ENCODE measurements at places on chromosomes 3 and 15. TPM values are rescaled to one million over a fixed set of nuclear protein-coding genes. Genes with fewer than 3 reads are reported as not detected.

DNA sequence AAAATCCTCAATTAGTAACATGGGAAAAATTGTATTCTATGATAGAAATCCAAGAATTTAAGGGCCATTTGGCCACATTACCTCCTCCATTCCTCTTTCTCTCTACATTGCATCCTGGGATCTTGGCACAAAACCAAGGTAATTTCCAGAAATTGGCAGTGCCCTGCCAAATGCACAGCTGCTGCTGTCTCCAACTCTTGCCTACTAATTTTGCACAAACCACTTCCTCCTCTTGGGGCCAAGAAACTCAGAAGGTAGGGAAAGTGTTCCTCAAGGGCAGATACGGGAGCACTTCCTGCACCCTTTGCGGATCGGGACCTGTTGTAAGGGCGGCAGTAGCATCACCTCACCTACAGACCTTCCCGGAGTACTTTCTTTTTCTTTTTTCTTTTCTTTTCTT, 57.8 kb downstream of the MAP3K13 start:
- H3K4me1 ChIP-seq: no peaks in the 10 kb centered on the region
- DNase-seq: no peak
- H3K36me3 ChIP-seq: no peaks in the 10 kb centered on the region
- H3K27me3 ChIP-seq: no peaks in the 10 kb centered on the region

DNA sequence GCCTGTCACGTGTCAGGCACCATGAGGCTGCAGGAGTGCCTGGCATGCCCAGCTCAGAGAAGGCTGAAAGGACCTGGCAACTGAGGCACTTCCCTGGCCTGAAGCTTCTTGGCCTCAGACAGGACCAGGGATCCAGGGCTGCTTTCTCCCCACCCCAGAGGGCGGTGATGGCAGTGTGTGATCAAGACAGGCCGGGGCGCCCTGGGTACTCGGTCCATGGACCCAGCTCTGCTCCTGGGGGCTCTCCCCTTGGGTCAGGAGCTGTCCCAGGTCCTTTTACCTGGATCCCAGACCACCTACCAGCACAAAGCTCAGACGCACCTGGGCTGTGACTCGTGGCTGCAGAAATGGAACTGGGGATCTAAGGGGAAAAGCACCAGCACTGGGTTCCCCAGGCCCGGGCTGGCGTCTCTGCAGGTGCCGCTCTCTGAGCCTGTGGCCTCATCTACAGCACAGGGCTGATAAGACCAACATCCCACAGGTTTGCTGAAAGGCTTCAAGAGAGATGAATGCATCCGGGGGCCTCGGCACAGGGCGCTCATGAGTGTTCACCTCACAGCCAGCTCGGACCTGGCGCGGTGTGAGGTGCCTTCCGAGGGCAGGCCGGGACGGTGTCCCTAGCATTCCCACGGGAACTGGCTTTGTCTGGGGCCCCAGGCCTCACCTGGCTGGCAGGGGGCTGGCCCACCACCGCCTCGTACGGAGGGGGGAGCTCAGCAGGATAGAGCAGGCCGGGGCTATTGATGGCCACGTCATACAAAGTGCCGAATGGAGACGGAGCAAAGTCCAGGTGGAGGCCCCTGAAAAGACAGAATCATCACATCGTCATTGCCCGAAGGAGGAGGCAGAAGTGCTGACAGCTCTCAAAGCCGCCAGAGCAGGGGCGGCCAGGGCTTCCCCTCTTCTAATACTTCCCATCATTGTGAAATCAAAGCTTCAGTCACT, 133.6 kb downstream of the NSMCE3 start:
- H3K27me3 ChIP-seq: no peaks in the 10 kb centered on the region
- H3K4me3 ChIP-seq: no peak overlapping the region
- H3K27ac ChIP-seq: no peak overlapping the region
- no peaks in the 10 kb centered on the region for H3K4me1 ChIP-seq
- no peaks in the 10 kb centered on the region for H3K36me3 ChIP-seq

Gene CHDH
- 67.0 TPM for total RNA-seq

- H3K27ac ChIP-seq: no peak overlapping the region
- no peaks in the 10 kb centered on the region for H3K36me3 ChIP-seq
- no peaks in the 10 kb centered on the region for H3K27me3 ChIP-seq
- no peaks in the 10 kb centered on the region for H3K4me1 ChIP-seq
These were observed 20.1 kb upstream of the DMXL2 start for GRCh38 chr15:51642696-51643095.

DNA sequence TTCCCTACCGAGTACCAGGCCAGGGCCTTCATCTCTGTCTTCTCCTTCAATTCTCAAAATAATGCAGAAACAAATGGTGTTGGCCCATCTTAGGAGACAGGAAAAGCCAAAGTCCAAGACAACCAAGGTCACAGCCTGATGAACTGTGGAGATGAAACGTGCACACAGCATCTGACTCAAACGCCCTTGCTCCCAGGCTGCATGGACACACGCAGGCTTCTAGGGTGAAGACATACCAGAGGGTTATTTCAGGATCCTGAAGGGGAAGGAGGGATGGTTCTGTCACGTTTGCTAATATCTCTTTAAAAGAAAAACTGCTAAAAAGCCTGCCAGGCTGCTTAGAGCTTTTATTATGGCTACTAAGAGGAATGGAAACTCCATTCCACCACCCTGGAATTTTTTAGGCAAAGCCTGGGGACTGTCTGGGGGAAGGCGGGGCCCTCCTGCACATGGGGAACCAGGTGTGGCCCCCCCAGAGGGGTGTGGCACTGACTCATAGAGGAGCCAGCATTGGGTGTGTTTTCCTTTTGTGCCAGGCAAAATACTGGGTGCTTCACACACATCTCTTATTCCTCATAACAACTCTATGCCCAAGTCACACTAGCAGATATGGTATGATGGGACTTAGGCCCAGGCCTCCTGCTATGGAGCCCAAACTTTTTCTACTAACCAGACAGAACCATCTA, 62.9 kb downstream of the UMPS start:
- H3K4me3 ChIP-seq: no peak overlapping the region
- H3K4me1 ChIP-seq: no peaks in the 10 kb centered on the region
- peak overlapping the region; percentile 66 for H3K27ac ChIP-seq
- H3K27me3 ChIP-seq: no peaks in the 10 kb centered on the region
- no peak for DNase-seq

Gene PCOLCE2
- 36.0 TPM for total RNA-seq

Data from breast epithelium (tissue), 4 donors.